ENCODE measurements at places on chromosomes 7 and 10.

GRCh38 chr10:120503689-120504088 lies 46.7 kb downstream of the PLPP4 start:
- DNase-seq, result no peak

DNA sequence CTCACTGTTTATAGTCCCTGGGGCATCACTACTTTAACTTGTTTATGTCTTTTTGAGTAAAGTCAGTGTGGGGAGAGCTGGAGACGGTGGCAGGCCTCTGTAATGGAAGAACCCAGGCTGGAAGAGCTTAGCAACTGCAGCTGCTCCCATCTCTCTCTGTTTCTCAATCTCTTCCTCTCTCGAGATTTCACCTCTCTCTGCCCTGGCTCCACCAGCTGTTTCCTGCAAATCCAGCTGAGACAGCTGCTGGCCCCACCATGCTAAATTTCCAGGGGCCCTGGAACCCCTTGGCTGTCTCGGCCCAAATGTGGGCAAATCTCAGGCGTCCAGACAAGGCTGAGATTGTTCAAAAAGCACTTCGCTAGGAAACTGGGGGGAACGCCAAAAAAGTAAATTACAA lies 25.8 kb upstream of the SLF2 start:
- DNase-seq, result no peak

- DNase-seq, result no peak
Observed at GRCh38 chr10:66651308-66652082, 274.3 kb upstream of the LRRTM3 start.

- DNase-seq, result no peak
Observed at GRCh38 chr7:130207033-130207432, 627 bp upstream of the SSMEM1 start.

- DNase-seq, result no peak
Observed at GRCh38 chr7:44366986-44367385, 41.6 kb upstream of the CAMK2B start.

DNA sequence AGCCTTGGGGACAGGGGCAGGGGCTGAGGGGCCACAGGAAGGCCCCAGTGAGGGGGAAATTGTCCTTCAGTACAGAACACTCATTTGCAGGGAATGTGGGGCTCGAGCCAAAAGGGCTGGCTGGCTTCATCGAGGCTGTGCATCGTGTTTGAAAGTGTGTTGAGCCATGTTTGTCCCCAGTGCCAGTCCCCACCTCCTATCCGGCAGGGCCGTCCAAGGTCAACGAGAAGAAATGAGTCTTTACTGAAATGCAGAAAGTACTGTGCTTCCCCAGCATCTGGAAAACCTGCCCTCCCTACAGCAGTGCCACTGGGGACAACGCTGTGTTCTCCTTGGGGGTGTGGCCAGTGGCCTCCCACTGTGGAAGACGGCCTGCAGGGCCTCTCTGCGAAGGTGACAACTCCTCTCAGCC lies 214.1 kb downstream of the KLF6 start:
- no peak for DNase-seq

DNA sequence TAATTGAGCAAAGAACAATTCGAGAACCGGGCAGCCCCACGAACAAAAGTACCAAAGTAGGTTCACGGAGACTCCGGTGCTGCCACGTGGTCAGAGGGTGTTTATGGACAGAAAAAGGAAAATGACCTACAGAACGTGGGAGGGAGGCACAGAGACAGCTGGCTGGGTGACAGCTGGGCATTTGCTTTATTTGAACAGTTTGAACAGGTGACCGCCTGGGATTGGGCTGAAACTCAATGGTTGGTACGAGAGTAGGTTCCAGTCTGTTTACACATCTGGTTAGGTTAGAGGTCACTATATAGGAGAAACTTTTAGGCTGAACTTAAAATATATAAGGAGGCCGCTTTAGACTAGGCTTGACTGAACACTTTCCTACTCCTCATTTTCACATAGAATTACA lies 50.6 kb upstream of the CELF2 start:
- no peak for DNase-seq

DNA sequence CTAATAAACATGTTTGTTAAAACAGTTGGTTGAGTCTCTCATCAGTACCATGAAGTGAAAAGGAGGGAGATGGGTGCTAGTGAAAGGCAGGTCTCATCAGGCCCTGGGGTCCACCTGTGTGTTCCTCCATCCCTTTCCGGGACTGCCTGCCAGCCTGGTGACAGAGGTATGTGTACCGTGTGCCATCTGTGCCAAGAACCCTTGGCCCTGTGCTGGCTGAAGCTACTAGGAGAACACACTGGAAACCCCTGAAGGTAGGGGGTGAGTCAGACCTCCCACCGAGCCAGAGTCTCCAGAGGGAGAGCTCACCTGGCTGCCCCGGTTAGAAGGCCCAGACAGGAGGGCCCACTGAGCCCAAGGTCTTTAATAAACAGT lies 2.3 kb downstream of the DDIT4 start:
- no peak for DNase-seq

DNA sequence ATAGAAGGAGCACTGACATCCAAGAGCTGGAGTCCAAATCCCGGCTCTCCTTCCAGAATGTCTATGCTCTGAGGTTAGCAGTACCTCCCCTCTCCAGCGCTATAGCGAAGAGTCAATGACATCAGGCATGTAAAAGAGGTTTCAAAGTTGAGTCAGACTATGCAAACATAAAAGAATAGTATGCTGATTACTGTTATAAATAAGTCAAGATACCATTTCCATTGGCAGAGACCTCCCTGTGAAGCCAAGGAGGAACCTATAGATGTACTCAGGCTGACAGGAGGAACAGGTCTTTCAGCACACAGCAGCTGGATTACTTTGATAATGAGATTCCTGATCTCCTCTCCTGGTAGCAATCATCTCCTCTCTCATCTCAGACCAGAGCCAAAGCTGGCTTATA lies 103.9 kb upstream of the EFCAB10 start:
- DNase-seq, result no peak

DNA sequence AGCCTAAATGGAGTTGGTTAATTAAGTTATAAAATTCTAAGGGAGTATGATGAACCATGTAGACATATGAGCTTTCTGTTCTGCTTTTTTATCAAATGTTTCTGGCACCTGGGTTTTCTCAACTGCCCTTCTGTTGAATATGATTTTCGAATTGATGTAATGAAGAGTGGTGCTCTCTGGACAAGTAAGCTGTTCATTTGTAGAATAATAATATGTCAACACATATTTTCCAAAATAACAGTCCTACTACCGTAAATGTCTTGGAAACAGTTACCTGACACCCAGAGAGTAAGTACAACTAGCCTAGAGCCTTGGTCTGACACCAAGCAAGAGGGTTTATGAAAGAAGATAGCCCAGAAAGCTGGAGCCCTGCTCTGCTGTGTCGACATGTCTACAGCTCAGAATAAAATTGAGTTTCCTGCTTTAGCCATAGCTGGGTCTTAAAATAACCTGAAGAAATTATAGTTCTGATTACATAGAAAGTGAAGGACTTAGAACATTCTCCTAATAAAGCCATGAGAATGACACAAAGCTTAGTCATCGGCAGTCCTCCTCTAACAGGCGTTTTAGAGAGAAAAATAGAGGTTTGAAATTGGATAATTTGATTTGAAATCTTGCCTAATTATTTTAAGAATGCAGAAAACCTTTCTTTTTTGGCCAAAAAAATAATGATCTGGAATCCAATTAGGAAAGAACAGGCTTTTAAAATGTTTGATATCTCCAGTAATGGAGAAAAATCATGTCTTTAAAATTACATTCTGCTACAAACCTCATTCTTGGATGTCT lies 25.1 kb downstream of the HDAC9 start:
- DNase-seq, result no peak

GRCh38 chr7:151243408-151244195 lies 4.9 kb downstream of the SMARCD3 start:
- peak; percentile 72 for DNase-seq

- no peak for DNase-seq
Observed at GRCh38 chr7:114478384-114478783, 63.8 kb downstream of the FOXP2 start.

DNA sequence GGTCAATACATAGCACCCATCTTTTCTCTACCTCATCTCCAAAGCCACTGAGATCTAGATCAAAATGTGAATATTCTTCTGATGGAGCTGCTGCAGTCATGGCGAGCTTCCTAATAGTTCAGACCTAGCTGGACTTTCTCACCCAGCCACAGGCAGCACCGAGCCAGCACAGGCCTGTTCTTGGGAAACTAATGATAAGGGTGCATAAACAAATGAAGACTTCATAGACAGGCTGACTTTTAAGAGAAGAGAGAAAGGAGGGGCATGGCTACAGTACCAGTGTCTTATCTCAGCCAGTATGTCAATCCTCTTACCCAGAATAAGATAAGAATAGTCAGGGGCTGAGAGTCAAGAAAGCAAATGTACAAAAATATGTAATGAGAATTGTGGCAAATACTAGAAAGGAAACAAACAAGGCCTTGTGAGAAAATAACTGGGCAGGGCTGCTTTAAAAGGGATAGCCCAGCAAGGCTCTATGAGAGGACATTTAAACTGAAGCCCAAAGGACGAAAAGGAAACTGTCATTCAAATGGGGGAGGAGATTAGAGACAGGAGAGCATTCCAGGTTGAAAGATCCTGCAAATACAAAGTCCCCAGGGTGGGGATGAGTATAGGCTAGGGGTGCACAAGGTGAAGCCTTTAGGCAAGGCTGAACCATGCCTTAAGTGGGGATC lies 21.8 kb upstream of the CDK14 start:
- DNase-seq, result no peak

DNA sequence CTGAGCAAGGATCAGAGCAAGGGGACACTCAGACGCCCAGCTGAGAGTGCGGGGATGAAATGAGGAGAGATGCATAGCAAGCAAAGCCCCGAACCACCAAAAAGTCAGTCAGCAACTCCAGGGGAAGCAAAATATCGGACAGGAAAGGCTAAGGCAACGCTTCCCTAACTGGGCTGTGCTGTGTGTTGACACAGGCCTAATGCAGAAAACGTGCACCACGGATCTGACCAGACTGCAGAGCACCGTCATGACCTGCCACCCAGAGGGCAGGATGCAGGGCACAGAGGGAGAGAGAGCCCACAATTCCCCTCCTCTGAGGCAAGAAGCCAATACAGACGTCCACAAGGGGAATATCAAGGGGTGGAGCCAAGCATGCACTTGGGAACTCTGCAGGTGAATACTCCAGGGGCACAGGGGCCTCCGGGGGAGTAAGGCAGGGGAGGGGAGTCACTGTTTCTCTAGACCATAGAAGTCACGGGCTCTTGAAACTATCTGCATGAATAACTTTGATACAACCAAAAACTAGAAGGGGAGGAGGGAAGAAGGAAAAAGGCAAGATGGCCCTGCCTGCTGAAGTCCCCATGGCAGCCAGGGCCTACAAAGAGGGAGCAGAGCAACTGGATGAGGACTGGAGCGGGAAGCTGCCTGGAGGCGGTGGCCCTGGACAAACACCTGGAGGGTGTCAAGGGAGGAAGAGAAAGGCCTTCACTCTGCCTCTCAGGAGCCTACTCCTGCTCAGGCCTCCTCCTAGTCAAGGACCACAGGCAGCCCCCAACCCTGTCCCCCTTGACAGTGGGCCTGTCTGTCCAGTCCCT lies 26.2 kb downstream of the GRID1 start:
- DNase-seq, result no peak

DNA sequence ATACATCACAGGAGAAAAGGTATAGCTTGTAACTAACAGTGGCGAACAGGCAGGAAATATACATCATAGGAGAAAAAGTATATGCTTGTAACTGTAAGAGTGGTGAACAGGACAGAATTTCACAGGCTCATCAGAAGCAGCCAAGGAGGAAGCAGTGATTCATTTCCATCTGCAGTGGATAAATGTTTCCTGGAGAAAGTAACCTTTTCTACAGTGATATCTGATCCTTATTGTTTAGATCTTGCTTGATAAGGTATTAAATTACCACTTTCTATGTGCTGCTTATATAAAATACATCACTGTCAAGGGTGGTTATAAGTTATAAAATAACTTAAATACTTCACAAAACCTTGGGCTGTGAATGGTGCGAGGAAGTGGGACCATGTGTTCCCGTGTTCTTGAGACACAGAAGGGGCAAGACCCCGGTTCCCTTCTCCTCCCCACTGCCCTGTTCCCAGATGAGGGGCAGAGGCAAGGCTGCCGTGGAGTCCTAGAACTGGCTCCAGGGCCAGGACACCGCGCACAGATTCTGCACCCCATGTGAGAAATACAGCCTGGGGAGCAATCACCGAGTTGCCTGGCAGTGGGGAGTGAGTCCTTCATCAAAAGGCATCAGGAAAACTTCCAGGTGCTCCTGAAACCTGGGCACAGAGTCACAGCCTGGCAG lies 135.2 kb downstream of the DIP2C start:
- peak; percentile 61 for DNase-seq

DNA sequence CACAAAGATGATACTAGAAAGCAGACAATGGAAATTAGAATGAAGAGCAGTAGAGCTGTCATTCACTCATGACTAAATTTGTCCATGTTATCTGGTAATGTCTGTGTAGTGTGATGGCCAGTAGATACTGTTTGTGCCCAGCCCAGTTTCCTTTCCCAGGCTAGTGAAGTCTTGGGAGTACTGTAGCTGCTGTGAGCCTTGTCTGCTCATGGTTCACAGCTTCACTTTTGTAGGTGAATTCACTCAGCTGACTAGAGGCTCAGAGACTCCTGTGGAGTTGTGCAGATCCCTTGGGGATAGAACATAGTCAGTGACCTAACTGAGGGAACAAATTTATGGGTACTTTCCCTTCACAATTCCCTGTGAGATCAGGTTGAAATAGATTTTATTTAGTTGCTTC lies 572.5 kb downstream of the ARL4A start:
- DNase-seq, result no peak

- no peak for DNase-seq
Observed at GRCh38 chr10:1739751-1740150, 2.4 kb upstream of the ADARB2 start.

DNA sequence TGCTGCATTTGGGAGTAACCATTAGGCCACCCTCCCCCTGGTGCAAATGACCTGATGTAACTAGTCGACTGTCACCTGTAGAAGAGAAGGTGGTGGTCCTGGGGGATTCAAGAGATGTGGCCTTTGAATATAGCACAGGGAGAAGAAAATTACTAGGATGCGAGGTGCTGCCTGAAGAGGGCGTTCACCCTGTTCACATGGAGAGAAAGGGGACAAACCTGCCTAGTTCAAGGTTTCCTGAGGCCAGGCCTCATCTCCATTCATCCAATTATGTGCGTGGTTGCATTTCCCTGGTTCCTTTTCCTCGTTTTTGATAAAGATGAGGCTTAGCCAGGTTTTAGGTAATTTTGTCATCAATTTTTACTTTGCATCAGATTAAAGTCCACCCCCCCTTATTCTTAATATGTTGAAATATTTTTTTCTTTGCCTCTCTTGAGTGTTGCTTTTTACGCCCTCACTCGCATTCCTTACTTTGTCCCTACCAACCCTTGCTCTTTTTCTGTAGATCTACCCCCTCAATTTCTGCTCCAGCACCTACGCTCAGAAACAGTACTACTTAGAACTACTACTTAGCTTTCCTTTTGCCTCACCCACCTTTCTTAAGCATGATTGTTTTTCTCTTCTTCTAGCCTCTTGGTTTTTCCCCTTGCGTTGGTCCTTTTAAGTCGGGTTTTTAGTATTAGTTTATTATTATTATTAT lies 13.7 kb downstream of the CLCN1 start:
- no peak for DNase-seq

DNA sequence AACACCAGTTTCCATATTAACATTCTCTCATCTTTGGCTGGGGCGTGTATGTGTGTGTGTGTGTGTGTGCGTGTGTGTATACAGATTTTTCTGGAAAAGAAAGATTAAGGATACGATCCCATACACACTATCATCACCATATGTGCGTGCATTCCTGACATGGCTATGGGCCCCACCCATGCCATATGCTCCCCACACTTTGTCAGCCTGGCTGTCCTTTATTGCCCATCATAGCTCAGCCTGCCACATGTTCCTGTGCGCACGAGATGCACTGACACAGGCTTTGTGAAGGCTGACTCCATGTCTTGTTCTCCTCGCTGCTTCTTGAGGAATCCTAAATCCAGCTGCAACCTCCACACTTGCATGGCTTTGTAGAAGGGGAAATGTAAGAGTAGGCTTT lies 984.1 kb downstream of the LRMDA start:
- no peak for DNase-seq

All from posterior vena cava (tissue), 2 donors.